Osteoblast (primary cell): ENCODE measurements at places on chromosomes 12 and 14. TPM values are rescaled to one million over a fixed set of nuclear protein-coding genes. Genes with fewer than 3 reads are reported as not detected.

DNA sequence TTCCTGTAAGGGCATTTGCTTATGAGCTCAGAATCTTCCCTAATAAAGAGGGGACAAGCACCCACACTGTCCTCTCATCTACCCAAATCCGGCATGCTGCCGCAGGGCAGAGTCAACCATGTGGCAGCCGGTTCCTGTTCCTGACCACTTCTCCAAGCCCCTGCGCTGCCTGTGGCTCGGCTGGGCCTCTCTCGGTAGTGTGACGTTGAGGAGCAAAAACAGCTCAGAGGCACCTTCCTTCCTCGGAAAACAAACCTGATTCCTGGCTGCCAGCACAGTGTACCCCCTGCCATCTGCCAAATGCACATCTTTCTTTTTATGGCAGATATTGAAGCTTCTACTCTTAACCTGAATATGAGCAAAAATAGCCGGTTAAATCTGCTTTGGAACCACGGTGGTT is 50.5 kb downstream of the CFAP251 start:
- DNase-seq: no peak

DNA sequence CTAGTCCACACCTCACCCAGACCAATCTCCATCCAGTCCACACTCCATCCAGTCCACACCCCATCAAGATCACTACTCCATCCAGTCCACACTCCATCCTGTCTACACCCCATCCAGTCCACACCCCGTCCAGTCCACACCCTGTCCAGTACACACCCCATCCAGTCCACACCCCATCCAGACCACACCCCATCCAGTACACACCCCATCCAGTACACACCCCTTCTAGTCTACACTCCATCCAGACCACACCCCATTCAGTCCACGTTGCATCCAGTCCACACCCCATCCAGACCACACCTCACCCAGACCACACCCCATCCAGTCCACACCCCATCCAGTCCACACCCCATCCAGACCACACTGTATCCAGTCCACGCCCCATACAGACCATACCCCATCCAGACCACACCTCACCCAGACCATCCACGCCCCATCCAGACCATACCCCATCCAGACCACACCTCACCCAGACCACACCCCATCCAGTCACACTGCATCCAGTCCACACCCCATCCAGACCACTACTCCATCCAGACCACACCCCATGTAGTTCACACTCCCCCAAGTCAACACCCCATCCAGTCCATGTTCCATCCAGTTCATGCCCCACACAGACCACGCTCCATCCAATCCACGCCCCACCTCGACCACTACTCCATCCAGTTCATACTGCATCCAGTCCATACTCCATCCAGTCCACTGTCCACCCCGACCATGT is 116.6 kb upstream of the RTL1 start:
- no peak for DNase-seq

The NTF3 gene
- total RNA-seq: under 0.01 and 1.1 TPM in 2 replicates

The MIP gene
- total RNA-seq: not detected in 2 replicates
